ENCODE measurements at places on chromosomes 13 and 19. TPM values are rescaled to one million over a fixed set of nuclear protein-coding genes. Genes with fewer than 3 reads are reported as not detected.

SARS2 gene
- total RNA-seq = 21.6 TPM

CEACAM4 gene
- total RNA-seq = not detected

PROZ gene
- total RNA-seq = not detected

FAM216B gene
- total RNA-seq = not detected

COMP gene
- total RNA-seq = 6.1 TPM

ZNF559 gene
- 10.2 TPM for total RNA-seq

SLC10A2 gene
- not detected for total RNA-seq

DNA sequence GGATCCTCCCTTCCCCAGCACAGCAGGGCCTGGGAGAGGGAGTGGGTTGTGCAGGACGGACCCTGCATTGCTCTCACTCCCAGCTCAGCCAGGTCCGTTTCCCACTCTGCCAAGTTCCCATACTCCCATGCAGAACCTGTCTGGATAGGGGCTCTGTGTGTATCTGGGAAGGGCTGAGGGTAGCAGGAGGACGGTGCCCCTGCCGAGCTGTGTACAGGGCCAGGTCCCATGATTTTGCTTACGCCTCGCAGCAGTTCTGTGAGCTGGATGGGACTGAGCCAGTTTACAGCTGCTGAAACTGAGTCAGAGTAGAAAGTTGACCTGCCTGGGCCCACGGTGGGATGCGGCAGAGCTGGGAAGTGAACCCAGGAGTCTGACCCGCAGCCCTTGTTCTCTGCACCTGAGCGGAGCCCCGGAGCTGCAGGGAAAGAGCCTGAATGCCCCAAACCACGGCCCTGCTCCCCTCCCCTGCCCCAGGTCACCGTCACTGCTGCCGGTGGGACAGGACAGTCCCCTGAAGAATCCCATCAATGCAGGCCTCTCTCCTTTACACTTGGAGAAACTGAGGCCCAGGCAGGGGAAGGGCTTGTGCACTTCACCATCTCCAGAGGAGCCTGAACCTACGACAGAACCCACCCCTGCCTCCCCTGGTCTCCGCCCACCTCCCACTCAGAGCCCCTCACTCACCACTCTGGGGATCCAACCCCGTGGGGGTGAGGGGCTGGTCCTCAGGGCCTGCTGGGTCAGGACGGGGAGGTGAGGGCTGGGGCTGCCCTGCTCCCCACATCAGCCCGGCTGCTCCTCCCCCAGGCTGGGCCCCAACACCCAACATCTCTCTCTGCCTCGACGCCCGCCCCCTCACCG lies 3.5 kb downstream of the LILRB5 start:
- H3K4me1 ChIP-seq = no peaks in the 10 kb centered on the region
- no peak overlapping the region for H3K4me3 ChIP-seq
- H3K27ac ChIP-seq = no peak overlapping the region
- no peaks in the 10 kb centered on the region for H3K36me3 ChIP-seq
- no peak for DNase-seq
- peaks cover 53% of the 10 kb centered on the region for H3K27me3 ChIP-seq

DNA sequence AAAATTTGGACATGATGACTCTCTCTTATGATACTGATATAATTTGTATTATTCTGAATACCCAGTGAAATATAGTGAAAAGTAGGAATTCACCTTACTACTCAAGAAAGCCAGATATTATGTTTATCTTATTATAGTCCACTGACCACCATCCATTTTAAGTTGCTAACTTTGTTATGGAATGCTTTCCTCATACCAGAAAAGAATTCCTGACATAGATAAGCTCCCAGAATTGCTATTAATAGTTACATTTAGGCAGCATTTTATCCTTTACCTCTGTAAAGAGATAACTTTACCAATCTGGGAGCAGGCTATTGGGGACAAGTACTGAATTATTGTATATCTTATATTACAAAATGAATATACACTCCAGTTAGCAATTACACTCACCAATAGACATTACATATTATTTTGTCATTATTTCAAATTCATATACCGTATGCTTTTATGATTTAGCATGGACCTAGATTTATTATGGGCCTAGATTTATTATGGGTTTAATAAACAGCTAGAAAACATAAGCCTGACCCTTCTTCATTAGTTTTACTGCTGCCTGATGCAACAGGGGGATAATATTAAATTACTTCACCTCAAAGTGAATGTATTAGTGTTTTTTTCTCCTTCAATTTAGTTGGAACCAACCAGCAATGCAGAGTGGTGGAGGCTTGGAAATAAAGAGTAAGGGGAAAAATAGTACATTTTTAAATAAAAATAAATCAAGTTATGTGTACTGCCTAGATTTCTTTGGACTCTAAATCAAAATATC lies 1886.1 kb downstream of the PCDH9 start:
- no peak for DNase-seq
- peaks cover 18% of the 10 kb centered on the region for H3K4me1 ChIP-seq
- H3K4me3 ChIP-seq = no peak overlapping the region

- H3K27me3 ChIP-seq = peaks cover 2% of the 10 kb centered on the region
- H3K4me1 ChIP-seq = no peaks in the 10 kb centered on the region
- peak overlapping the region; percentile 73 for H3K27ac ChIP-seq
- DNase-seq = peak; percentile 47
- H3K36me3 ChIP-seq = no peaks in the 10 kb centered on the region
- no peak overlapping the region for H3K4me3 ChIP-seq
Observed at GRCh38 chr19:17743874-17744580, 7.2 kb upstream of the FCHO1 start.

DNA sequence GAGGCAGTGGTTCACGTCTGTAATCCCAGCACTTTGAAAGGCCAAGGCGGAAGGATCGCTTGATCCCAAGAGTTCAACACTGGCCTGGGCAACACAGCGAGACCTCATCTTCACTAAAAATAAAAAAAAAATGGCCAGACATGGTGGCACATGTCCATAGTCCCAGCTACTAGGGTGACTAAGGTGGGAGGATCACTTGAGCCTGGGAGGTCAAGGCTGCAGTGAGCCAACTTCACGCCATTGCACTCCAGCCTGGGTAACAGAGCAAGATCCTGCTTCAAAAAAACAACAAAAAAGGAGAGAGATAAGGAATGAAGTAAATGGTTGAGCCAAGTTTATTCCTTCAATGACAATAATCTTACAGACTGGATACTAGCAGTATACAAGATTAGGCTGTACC lies 21.3 kb downstream of the TBC1D4 start:
- peaks cover 31% of the 10 kb centered on the region for H3K36me3 ChIP-seq
- peaks cover 3% of the 10 kb centered on the region for H3K27me3 ChIP-seq
- H3K4me1 ChIP-seq = peaks cover 37% of the 10 kb centered on the region
- H3K27ac ChIP-seq = no peak overlapping the region
- H3K4me3 ChIP-seq = no peak overlapping the region

DNA sequence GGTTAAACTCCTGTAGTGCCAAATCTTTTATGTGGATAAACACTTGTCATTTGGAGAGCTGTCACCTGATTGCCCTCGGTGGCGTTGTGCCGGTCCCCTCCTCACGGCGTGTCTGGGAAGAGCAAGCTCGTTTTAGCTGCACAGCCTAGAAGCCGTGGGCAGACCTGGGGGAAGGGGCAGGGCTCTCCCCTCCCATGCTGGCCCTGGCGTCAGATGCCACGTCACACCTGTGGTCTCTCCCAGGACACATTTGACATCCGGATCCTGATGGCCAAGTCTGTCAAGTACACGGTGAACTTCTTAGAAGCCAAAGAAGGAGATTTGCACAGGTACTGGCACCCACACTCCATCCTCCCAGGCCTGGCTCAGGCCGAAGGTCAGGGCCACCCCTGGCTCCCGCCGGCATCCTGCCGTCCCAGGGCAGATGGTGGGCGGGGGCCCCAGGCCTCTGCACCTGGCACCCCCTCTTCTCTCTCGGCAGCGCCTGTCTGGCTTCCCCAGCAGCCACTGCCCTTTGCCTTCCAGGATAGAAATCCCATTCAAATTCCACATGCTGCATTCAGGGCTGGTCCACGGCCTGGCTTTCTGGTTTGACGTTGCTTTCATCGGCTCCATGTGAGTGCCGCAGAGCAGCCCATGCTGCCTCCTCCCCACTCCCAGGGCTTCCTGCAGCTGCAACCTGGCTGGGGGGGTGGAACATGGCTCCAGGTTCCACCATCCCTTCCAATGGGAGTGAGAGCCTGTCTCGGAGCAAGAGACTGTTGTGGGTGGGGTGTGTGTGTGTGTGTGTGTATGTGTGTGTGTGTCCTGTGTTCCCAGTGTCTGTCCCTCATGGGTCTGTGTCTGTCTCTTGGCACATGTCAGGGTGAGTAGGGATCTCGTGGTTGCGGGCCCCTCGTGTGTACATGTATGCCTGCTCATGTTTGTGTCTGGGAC lies 8.8 kb downstream of the YIPF2 start:
- no peak for DNase-seq
- no peak overlapping the region for H3K4me3 ChIP-seq
- H3K27me3 ChIP-seq = peaks cover 9% of the 10 kb centered on the region

- peak overlapping the region; percentile 42 for H3K27ac ChIP-seq
- no peak for DNase-seq
- no peaks in the 10 kb centered on the region for H3K27me3 ChIP-seq
- H3K4me3 ChIP-seq = peak overlapping the region; percentile 69
Observed at GRCh38 chr13:94343243-94343585, 136.3 kb downstream of the DCT start.

- H3K4me3 ChIP-seq = no peak overlapping the region
- H3K27ac ChIP-seq = no peak overlapping the region
- DNase-seq = no peak
- H3K36me3 ChIP-seq = peaks cover 39% of the 10 kb centered on the region
- peaks cover 3% of the 10 kb centered on the region for H3K27me3 ChIP-seq
- peaks cover 6% of the 10 kb centered on the region for H3K4me1 ChIP-seq
Observed at GRCh38 chr13:98409281-98409680, 167.6 kb downstream of the STK24 start.

- no peak within 1 kb of the TSS for H3K27ac ChIP-seq
- H3K4me3 ChIP-seq = no peak within 1 kb of the TSS
- no peak for DNase-seq
- H3K27me3 ChIP-seq = peaks cover 10% of the 10 kb centered on the region
- H3K4me1 ChIP-seq = peaks cover 5% of the 10 kb centered on the region
Observed at GRCh38 chr19:54415208-54415900, at the start of gene TTYH1. Gene TTYH1 (plus strand): TSS chr19:54415464. CDS start chr19:54415553, 89 bp downstream.

DNA sequence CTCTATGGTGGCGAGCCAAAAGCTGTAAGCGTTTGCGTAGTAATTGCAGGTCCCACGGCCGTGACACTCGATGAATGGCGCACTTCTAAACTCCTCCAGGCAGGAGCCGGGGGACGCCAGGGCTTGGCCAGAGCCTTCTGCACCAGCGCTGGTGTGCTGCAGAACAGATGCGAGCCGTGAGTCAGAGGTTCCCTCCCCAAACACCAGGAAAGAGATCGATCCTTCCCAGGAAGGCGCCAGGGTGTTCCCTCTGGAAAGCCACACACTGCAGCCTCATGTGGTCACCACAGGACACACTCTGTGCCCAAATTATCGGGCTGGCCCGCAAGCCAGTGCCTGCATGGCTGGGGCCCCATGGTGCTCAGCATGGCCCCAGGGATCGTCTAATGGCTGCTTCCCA lies 154.6 kb downstream of the COL4A1 start:
- peaks cover 60% of the 10 kb centered on the region for H3K36me3 ChIP-seq
- H3K4me1 ChIP-seq = peaks cover 26% of the 10 kb centered on the region
- H3K4me3 ChIP-seq = no peak overlapping the region
- H3K27ac ChIP-seq = no peak overlapping the region

- no peak overlapping the region for H3K27ac ChIP-seq
- no peak overlapping the region for H3K4me3 ChIP-seq
- H3K36me3 ChIP-seq = peaks cover 37% of the 10 kb centered on the region
- no peaks in the 10 kb centered on the region for H3K4me1 ChIP-seq
Observed at GRCh38 chr13:113611996-113612395, 27.4 kb downstream of the TFDP1 start.

GRCh38 chr19:18231775-18232174 lies 5.5 kb upstream of the PDE4C start:
- no peaks in the 10 kb centered on the region for H3K4me1 ChIP-seq
- H3K27me3 ChIP-seq = peaks cover 20% of the 10 kb centered on the region
- no peak overlapping the region for H3K27ac ChIP-seq
- no peaks in the 10 kb centered on the region for H3K36me3 ChIP-seq

DNA sequence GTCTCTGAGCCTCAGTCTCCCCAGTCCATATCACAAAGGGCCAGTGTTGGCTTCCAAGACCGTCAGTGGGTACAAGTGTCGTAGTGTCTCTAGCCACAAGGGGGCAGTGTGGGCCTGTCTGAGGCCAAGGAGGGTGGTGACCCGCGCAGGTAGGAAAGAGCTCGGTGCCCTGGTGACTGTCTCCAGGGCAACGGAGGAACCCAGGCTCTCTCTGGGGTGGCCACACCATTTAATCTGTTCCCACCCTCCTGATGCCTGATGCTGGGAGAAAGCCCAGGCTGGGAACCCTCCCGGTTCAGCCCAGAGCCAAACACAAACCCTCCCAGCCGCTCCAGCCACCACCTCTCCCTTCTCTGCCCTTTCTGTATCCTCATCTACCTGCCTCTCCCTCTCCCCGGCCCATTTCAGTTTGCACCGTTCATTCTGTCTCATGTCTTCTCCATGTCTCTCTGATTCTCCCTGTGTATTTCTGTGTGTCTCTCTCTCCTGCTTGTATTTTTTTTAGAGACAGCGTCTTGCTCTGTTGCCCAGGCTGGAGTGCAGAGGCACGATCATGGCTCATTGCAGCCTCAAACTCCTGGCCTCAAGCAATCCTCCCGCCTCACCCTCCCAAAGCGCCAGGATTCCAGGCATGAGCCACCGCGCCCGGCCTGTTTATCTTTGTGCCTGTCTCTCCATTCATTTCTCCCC lies 17.5 kb upstream of the MEIS3 start:
- H3K27ac ChIP-seq = no peak overlapping the region
- peak; percentile 17 for DNase-seq
- H3K4me3 ChIP-seq = no peak overlapping the region
- no peaks in the 10 kb centered on the region for H3K36me3 ChIP-seq
- H3K27me3 ChIP-seq = peaks cover 21% of the 10 kb centered on the region
- H3K4me1 ChIP-seq = peaks cover 7% of the 10 kb centered on the region

- H3K4me3 ChIP-seq = no peak overlapping the region
- DNase-seq = no peak
- no peak overlapping the region for H3K27ac ChIP-seq
- H3K4me1 ChIP-seq = no peaks in the 10 kb centered on the region
- peaks cover 7% of the 10 kb centered on the region for H3K27me3 ChIP-seq
Observed at GRCh38 chr19:45162608-45163143, 1.9 kb upstream of the NKPD1 start.

DNA sequence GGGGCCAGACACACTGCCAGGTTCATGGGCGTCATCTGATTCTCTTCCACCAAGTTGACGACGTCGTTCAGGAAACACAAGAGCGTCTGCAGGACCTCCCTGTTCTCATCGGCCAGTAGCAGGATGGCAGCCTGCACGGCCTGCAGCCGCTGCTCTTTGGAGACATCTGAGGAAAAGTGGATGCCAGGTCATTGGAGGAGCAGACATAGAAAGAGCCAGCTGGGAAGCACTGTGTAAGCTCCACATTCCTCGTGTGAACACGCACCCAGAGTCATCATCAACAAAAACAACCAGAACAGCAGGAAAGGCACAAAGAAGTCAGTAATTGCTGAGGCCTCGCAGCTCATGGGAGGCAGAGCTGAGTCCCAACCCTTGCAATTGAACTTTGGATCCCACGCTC lies 96.5 kb downstream of the KL start:
- peak overlapping the region; percentile 60 for H3K27ac ChIP-seq
- H3K4me1 ChIP-seq = peaks cover 74% of the 10 kb centered on the region
- DNase-seq = no peak
- H3K27me3 ChIP-seq = peaks cover 9% of the 10 kb centered on the region

- H3K4me1 ChIP-seq = no peaks in the 10 kb centered on the region
- DNase-seq = no peak
- H3K36me3 ChIP-seq = no peaks in the 10 kb centered on the region
- H3K27ac ChIP-seq = no peak overlapping the region
- no peaks in the 10 kb centered on the region for H3K27me3 ChIP-seq
- no peak overlapping the region for H3K4me3 ChIP-seq
Observed at GRCh38 chr13:76129305-76130000, 493.3 kb downstream of the LMO7 start.

All from HFFc6 (cell line).